Kasumi-1 (cell line): ENCODE measurements at places on chromosomes 12 and 14.

DNA sequence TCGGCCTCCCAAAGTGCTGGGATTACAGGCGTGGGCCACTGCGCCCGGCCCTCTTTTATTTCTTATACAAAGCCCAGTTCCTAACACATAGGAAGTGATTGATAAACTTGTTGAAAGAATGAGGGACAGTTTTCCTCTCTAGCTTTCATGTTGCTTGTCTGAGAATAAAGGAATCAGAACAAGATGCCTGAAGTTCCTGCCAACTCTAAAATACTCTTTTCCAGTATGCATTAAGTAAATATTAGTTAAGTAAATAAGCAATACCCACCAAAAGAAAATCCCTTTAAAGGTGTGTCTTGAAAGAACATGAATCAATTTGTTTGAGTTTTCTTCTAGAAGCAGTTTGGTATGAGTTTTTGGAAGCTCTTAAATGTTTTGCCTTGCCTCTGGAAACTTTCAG, 24.4 kb upstream of the CD27 start:
- no peak for DNase-seq

- DNase-seq, result no peak
Measured at GRCh38 chr12:90548595-90548994, 406.4 kb downstream of the CCER1 start.

GRCh38 chr12:60947533-60947932, 1312.7 kb upstream of the USP15 start:
- no peak for DNase-seq

- no peak for DNase-seq
Measured at GRCh38 chr12:51392556-51393237, 1.5 kb upstream of the GALNT6 start.

DNA sequence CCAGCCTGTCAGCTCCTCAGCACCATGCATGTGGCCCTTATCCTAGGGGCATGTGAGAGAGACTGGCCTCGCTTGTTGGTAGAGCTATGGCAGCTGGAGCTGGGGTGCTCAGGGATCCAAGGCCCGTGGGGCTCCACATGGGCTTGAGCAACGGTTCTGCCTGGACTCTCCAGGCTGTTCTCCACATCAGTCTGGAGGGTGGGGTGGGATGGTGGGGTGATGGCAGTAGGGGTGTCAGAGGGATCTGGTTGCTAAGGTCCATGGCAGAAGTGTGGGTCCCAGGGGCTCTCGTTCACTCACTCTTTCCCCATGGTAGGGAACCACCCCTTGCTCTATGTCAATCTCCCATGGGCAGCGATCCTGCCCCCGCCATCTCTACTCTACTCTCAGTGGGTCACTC, 622.6 kb downstream of the LRFN5 start:
- no peak for DNase-seq
